ENCODE measurements at places on chromosomes 4 and X.
A peak's percentile ranks its signal among the peaks of the same experiment; 100 is the strongest.

- peak; percentile 64 for DNase-seq
Observed at GRCh38 chrX:45758738-45759397, 558.2 kb upstream of the DIPK2B start.

DNA sequence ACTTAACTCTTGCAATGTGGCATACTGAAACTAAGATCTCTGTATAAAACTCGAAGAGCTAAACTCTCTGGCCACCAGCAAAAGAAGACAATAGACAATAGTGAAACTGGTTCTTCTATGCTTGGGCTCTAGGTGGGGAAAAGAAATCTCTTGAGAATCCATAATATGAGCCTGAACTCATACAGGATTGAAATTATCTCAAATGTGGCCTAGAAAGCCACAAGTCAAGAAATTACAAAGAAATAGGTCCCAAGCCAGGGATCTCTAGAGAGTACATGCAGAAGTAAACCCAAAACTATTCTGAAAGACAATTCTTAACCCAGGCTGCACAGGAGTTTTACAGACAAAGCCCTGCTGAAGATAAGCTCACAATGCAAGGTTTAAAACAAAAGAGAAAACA, 127.4 kb downstream of the ANAPC10 start:
- DNase-seq = no peak

GRCh38 chr4:80694171-80694570, 336.3 kb upstream of the BMP3 start:
- no peak for DNase-seq

DNA sequence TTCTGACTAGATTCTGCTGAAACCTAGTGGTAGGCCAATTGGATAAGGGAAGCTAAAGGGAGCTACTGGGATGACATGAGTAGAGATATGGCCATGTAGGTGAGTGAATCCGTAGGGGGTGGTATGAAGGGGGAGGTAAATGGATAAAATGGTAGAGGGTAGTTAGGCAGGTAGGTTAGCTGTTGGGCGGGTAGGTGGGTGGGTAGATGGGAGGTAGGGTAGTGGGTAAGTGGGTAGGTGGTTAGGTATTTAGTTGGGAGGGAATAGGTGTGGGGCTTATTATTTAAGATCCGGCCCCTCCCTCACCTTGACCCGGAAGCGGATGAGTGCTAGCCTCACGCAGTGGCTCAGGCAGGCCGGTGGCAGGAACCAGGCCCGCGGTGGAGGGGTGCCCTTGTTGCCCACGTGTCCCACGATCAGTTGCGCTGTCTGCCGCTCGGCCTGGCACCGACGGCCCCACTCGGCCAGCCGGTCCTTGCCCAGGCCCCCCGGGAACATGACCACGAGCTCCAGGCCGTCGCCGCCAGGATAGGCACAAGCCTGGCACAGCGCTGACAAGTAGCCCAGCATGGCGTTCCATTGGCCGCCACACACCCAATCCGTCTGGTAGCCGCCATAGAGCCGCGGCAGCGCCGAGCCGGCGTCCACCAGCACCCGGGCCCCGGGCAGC, 725 bp downstream of the FAM120C start:
- peak; percentile 60 for DNase-seq

DNA sequence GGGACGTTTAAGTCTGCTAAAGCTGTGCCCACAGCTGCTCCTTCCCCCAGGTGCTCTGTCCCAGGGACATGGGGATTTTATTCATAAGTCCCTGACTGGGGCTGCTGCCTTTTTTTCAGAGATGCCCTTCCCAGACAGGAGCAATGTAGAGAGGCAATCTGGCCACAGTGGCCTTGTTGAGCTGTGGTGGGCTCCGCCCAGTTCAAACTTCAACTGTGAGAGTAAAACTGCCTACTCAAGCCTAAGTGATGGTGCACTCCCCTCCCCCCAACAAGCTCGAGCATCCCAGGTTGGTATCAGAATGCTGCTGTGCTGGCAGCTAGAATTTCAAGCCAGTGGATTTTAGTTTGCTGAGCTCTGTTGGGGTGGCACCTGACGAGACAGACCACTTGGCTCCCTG, 1371.4 kb downstream of the ADGRL3 start:
- no peak for DNase-seq

GRCh38 chr4:69835766-69836165, 24.2 kb downstream of the SULT1E1 start:
- no peak for DNase-seq

DNA sequence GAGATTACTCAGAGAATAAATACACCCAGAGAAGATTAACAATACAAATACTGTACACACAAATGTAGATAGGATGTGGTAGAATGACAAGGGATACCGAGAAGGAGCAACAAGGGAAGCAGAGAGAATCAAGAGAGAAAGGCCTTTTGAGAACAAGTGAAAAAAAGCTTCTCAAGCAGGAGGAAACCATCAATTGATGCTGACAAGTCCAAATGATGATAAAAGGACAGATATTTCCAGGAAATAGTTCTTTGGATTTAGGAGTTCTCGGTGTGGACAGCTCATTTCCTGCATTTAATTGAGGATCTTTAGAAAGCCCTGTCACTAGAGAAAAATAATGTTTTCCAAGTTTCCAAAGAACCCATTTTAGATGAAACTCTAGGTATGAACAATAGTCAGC, 48.1 kb downstream of the NPY5R start:
- no peak for DNase-seq

GRCh38 chr4:140924761-140925392, 168.7 kb upstream of the TBC1D9 start:
- no peak for DNase-seq

DNA sequence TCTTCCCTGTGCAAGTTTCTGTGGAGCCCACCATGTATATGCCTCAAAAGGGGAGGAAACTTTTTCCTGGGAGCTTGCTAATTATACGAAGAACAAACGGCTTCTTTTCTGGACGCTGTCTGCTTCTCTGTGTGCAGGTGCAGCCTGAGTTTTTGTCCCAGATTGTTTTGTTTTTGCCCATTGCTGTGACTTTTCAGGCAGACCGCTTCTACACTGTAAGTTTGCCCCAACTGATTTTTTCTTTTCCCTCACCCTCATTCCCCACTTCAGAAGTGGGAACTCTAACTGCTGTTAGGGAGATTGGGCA, 51.9 kb downstream of the HMGB2 start:
- DNase-seq = no peak

DNA sequence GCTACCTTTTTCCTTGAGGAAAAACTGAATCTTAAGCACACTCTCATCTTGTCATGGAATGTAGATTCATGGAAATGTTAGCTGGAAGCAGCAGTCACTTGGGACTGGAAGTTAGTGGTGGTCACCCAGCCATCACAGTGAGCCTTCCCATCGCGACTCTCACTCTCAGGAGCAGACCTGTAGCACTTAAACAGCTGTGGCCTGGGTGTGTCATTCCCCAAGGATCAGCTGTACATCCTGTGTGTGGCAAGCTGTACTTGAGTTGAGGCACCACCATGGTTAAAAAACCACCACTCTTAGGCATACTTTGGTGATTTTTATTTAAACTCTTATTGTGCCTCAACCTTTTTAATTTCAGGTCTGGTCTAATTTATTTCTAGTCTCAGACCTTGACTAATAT, 46.7 kb downstream of the JADE1 start:
- DNase-seq = no peak
